ENCODE measurements at places on chromosomes 7 and 10. TPM values are rescaled to one million over a fixed set of nuclear protein-coding genes. Genes with fewer than 3 reads are reported as not detected.

Gene ZNF727
- polyA plus RNA-seq, result 0.22 TPM

DNA sequence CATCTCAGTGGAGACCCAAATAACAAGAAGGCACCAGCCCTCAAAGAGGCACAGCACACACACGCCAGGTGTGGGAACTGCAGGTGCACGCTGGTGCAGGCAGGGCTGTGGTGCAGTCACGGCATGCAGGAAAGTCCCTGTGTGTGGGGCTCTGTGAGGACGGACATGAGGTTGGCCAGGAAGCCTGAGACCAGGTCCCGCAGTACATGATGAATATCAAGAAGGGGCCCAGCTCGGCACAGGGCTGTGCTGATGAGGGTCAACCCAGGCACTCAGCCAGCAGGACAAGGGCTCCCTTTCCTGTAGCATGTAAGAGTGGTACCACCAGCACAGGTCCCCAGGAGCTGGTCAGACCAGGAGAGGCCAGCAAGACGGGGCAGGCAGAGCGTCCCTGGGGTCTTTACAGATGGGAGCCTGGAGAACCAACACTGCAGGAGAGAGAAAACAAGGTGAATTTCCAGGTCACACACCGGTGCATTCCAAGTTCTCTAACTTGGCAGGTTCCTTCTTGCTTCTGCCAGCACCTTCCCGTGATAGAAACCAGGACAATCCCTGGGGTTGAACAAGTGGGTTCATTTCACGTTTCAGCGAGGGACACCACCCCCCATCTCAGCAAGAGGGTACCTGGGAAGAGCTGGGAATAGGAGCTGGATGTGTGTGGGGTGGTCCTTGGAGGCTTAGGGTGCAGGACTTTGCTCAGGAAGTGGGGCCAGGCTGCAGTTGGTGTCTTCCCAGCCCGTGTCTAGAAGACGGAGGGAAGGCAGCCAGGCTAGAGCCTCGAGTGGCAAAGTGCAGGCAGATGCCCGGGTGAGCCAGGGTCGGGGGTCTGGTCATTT, 244.8 kb upstream of the TCERG1L start:
- DNase-seq, result no peak

Gene GPR22
- 0.53 TPM for polyA plus RNA-seq

- DNase-seq, result no peak
These were observed 43.1 kb downstream of the FOXK1 start for GRCh38 chr7:4725014-4725849.

DNA sequence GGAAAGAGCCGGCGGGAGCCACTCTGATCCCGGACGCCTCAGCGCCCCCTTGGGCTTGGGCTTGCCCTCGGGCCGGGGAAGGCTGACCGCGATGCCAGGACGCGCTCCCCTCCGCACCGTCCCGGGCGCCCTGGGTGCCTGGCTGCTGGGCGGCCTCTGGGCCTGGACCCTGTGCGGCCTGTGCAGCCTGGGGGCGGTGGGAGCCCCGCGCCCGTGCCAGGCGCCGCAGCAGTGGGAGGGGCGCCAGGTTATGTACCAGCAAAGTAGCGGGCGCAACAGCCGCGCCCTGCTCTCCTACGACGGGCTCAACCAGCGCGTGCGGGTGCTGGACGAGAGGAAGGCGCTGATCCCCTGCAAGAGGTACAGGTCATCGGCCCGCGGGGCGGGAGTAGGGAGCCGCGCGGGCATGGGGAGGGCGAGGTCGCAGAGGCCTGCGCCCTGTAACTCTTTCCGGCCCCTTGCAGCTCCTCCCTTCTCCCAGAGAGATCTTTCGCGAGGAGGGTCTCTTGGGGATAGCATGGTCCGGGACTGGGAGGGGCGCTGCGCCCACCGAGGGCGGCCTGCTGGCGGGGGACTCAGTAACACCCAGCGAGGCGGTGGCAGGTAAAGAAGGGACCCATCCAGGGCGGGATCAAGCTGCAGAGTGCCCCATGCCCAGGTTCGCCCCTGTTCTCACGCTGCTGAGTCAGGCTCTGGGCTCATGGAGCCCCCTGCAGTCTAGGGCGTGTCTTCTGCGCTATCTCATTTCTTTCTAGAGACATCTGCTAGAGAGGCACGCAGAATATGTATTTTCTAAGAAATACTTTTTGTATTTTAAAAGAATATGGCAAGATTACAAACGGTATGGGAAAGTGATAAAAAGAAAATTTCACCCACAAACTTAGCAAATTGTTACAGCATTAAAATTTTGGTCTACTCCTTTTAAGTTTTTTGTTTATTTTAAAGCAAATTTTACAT, 687 bp downstream of the EPDR1 start:
- DNase-seq, result no peak
